ENCODE measurements at places on chromosomes 7 and 10.

- DNase-seq: no peak
Observed at GRCh38 chr7:41403291-41403690, 299.6 kb downstream of the INHBA start.

DNA sequence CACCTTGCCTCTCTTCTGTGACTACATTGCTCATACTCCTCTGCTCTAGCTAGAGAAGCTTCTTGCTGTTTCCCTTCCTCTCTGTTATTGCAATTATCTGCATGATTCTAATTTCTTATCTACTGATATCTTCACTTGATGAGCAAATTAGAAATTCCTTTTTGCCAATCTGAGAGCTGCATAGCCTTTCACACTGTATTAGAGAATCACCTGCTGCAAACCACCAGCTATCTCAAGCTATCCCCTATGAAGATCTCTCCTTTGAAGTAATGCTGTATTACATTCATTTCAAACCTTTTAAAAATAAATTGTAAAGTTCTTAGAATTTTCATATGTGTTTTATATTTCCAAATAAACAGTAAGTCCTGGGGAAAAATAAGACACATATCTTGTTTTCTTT lies 89.0 kb upstream of the ZNF804B start:
- no peak for DNase-seq

GRCh38 chr10:3893901-3894563 lies 109.0 kb upstream of the KLF6 start:
- DNase-seq: no peak

DNA sequence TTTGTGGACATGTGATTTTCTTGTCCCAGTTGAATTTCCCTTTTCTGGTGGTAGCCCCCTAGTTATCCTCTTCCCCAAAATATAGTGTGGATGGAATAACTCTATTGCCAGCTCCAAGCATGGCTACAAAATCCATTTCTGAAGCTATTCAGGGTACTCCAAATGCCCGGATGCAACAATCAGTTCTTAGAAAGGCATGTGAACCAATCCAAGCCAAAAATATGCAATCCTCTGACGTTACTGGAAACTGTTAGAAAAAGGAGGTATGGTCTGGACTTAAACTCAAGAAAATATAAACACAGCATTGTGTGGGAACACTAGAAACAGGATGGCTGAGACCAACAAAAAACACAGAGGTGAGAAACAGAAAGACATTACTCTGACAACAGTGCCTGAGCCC lies 347.0 kb downstream of the GPAM start:
- DNase-seq: no peak

DNA sequence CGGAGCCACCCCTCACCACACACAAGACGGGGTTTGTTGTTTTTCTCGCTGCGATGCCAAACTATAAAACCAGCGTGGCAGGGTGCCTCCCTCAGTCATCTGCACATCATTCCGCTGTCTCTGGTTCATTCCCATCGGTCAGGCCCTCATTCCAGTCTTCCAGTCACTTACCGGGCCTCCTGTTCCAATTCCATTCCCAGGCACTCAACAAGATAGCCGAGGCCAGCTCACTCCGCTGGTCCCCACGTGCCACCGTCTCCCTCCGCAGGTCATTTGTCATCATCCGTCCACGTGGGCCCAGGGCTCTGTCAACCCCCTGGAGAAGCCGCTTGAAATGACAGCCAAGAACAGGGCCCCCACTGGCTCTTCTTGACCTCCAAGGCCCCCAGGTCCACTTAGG lies 6.1 kb upstream of the TMEM184A start:
- no peak for DNase-seq

Measured in stimulated activated CD4-positive, alpha-beta T cell treated with anti-CD3 and anti-CD28 coated beads, Interleukin-4, amount 100 ng/mL, for 48 hours (primary cell).